Kasumi-1 (cell line): ENCODE measurements at places on chromosomes 11 and 22.

DNA sequence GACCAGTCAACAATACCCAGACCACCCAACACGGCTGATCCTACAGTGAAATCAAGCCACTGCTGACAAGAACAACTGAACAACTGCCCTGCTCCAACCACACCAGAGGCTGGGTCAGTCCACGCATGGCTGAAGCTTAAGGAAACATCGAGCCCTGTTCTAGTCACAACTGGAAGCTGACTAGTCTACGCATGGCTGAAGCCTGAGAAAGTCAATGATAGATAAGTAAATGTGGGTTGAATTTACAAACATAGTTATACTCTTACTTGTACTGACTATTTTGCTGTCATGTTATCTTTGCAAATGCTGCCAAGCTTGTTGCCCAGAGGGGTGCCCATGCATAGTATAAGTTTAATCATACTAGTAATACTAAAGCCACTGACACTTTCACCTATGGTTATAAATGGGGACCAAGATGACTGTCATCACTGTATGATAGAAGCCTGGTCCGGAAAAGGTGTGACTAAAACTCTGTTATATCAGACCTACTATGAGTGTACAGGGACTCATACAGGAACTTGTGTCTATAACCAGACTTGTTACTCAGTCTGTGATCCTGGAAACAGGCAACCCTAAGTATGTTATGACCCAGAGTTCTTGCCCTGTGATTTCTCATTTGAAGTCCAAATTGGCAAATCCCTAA is 43.4 kb upstream of the GLYAT start:
- no peak for DNase-seq

DNA sequence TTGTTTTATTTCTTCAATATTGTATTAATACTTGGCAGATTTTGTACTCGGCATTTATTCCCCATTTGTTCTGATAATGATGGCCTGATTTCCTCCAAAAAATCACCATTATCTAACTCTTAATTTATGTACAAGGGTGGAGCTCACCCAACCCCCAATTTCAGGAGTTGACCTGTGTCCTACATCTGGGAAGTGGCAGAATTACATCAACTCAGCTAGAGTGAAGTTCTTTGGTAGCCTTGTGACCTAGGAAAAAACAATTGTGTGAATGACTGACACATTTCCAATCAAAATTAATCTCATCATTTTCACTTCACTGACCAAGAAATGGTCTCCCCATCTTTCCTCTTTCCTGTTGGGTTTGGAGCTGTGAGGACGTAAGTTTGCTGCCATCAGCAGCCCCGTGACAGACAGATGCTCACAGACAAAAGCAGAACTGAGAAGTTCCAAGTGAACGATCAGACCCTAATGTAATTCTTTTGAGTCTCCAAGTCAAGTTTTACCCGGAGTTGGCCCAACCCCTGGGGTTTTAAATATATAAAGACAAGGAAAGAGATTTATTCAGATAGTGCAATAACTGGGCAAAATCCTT is 16.6 kb upstream of the MS4A6E start:
- DNase-seq = no peak

DNA sequence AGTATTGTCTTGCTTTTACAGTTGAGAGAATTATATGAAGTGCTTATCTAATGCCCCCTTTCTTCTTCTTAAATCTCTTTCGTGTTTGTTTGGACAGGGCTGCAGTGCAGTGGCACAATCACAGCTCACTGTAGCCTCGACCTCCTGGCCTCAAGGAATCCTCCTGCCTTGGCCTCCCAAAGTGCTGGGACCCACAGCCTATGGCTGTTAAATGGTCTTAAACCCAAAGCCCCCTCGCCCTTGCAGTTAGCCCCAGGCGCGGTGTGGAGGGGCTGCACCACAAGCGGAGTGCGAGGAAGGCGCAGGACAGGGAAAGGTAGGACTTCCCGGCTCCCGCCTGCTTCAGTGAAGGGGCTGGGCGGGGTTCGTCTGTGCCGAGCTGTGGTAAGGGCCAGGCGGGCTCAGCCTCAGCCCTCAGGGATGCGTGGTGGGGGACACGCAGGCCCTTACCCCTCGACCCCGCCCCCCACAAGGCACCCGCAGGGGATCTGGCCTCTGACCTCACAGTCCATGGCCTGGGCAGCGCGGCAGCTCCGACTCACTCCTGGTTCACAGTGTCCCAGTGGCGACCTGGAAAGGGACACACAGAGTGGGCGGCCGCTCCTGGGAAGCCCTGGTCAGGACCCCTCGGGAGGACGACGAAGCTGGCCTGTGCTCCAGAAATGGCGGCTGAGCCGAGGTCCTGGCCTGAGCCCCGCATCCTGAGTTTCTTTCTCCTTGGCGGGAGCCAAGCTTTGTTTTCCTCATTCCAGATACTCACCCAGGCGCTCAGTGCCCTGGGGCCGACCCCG is 24.5 kb downstream of the BID start:
- no peak for DNase-seq

DNA sequence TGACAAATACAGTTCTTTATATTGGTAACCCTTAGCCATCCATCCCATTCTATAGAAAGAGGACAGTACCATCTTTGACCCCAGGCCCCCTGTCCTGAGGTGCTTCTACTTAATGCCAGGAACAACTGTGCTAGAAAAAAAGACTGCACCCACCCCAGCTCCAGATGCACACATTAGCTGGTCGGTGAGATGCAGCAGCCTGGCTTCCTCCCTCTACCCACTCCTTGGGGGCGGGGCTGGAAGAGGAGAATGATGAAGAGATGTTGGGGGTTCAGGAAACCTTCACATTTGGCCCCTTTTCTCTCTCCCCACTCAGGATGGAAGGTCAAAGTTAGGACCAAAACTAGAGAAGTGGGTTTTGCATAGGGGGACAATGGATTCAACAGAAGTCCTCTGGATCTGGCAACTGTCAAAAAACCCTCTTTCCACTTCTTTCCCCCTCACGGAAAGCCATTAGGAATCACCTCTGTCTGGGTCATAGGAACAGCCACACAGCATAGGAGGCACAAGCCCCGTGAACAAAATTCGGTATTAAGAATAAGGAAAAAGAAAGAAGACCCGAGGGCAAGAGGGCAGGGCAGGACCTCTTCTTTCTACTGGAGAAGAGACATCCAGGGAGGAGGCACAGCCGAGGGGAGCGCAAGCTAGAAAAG is 755 bp downstream of the NRIP3 start:
- DNase-seq = peak; percentile 15

DNA sequence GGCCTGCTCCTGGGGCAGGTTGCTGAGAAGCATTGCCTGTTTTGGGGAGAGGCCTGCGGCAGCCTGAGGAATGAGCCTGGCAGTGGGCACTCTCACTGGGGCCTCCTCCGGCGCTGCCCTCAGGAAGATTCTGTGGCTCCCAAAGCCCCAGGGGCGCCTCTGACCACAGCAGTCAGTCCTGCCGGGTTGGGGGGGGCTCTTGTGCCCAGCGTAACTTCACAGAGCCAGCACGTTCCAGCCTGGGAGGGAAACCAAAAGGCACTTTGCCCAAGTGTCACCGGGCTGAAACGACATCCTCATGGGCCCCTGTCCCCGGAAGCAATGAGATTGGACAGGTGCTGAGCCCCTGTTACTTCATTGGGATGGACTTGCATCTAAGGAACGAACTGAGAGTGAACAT is 4.3 kb upstream of the LRP5 start:
- no peak for DNase-seq

DNA sequence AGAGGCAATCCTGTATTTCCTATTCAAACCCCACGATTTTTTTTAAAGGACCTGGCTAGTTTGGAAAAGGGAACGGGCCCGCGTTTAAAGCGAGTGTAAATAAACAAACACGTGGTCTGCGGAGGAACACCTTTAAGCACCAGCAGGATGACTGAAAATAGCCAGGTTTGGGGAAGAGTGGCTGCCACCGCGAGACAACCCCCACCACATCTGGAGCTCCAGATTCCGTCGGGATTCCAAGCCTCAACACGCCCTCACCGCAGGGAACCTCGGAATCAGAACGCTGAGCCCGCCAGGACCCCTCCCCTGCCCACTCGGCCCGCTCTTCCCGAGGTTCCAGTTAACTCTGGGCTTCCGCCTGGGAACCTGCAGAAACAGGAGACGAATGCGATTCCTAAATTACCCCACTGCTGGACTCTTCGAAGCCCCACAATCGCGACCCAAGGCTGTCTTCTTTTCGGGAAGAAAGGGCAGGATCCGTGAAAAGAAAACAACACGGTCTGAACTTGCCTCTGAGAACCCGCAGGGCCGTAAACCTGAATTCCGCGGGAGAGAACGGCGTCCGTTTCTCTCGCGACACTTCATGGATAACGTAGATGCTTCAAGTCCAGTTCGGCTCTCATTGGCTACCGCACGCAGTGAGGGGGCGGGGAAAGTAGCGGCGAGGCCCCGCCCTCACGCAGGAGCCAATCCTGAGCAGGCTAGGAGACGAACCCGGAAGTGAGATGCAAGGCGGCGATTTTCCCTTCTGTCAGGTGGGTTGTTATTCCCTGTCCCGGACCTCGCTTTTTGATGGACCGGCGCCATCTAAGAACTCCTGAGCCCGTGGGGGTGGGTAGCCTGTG is at the start of the genes ANKRD49 and MRE11:
TSS of gene ANKRD49 (plus strand) at position 704 of the 845 bp plus-strand sequence. CDS start 2,710 bp downstream, outside the sequence.
TSS of gene MRE11 (minus strand) at position 564 of the 845 bp plus-strand sequence. CDS start 1,043 bp downstream, outside the sequence.
- peak; percentile 97 for DNase-seq

DNA sequence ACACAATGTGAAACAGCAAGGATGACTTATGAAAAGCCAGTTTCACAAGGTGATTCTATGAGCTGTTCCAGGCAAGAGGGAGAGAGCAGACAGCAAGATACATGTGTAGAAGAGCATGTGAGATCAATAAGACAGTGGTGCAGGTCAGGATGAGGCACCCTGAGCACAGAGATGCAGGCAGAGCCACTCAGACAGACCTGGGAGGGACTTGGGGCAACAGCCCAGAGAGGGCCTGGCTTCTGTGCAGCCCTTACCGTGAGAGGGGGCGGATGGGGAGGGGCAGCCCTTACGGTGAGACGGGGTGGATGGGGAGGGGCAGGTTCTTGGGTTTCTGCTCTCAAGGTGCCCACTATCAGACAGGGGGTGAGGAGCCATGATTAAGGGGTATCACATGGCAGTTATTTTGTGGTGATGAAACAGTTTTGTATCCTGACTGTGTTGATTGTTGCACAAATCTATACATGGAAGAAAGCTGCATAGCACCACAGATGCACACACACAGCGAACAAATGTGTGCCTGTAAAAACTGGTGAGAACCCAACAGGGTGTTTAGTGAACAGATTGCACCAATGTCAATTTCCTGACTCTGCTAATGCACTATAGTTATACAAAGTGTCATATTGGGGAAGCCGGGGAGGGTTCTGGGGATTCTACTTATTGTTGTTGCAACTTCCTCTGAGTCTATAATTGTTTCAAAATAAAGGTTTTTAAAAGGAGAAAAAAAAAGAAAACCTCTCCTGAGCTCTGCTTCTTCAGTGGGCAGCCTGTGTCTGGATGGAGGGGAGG is 5.2 kb upstream of the C22orf42 start:
- DNase-seq = no peak

- no peak for DNase-seq
Measured at GRCh38 chr11:133136376-133136775, 395.9 kb downstream of the OPCML start.

DNA sequence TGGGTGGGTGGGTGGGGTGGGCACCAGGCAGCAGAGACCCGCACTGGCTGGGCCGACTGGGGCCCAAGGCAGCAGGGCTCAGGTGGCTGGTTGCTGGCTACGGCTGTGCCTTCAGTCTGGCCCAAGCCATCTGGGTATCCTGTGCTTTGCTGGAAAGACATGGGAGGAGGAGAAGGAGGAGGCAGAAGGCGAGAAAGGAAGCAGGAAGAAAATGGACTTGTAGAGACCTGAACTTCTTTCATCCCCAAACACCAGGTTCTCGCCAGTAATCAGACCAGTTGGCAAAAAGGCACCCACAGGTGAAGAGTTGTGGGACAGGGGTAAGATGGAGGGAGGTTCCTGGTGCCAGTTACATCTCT is 78.8 kb downstream of the IGLL1 start:
- DNase-seq = no peak

DNA sequence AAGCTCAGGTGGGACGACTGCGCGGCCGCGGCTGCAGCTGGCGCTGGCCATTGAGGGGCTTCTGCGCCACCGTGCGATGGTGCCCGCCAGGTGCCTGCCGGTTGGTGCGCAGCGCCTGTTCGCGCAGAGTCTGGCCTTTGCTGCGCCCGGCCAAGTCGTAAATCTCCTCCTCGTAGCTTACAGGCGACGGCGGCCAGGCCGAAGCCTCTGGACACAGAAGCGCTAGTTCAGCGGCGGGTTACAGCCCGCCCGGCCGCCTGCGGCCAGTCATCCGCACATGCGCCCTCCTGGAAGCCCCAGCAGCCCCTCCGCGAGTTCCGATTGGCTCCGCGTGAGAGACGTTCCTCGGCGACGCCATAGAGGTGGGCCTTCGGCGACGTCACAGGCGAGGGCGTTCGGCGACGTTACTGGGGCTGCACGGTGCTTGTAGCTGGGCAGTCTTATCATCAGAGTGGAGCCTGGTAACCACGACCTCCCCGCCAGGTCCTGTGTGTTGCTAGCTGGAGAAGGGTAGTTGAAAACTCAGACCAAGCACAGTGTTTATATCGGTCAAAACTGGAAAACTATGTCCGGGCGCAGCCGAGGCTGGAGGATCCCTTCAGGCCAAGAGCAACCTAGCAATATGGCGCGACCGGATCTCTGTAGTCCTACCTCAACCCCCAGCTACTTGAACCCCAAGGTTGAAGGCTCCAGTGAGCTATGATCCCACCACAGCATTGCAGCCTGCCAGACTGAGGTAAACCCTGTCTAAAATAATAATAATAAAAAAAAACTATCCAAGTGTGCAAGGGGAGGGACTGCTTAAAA is 265.7 kb downstream of the OR4C45 start:
- no peak for DNase-seq

DNA sequence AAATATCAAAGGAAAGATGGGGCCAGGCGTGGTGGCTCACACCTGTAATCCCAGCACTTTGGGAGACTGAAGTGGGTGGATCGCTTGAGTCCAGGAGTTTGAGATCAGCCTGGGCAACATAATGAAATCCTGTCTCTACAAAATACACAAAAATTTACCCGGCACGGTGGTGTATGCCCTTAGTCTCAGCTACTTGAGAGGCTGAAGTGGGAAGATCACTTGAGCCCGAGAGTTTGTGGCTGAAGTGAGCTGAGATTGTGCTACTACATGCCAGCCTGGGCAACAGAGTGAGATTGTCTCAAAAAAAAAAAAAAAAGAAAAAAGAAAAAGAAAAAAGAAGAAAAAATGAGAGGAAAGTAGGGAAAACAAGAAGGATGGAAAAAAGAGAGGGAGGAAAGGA is 3.8 kb upstream of the TRIM6 start:
- no peak for DNase-seq

GRCh38 chr22:21927174-21927823 is 25.3 kb downstream of the PPM1F start:
- DNase-seq = no peak
